Vagina (tissue), 2 donors: ENCODE measurements at places on chromosomes 6 and 20.
A peak's percentile ranks its signal among the peaks of the same experiment; 100 is the strongest.

GRCh38 chr6:89035252-89036101, 45.1 kb upstream of the PNRC1 start:
- peak; percentile 100 for DNase-seq

DNA sequence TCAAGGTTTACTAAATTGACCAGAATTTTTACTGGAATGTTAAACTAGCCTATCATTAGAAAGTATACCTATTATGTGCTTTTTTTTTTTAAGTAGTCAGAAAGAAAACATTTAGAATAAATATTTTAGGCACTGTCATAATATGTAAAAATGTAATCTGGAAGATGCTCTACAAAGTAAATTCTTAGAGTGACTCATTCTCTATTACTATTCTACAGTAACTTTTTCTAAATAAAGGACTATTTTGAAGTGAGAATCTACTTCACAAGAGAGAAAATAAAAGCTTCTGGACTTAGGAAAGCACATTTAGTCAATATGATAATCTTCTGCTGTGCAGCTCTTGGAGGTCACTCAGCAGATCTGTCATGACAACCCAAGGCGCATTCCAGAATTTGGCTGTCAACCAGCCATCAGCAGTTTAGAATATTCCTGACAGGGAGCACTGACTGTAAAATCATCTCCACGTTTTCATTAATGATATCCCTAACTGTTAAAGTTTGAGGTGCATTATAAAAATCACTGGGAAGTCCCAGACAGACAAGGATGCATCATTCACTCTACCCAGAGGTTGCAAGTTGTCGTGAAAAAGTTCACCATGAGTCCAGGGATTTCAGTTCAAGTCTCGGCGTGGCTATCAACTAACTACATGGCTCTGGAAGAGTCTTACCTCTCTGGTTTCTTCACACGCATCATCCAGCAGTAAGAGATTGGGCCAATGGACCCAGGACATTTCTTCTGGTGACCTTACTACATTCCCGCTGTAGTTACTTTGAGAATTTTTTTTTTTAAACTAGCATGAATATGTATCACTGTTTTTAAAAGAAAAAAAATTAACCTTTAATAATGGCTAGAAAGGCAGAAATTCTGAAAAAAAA, 374.9 kb downstream of the GJA1 start:
- no peak for DNase-seq

DNA sequence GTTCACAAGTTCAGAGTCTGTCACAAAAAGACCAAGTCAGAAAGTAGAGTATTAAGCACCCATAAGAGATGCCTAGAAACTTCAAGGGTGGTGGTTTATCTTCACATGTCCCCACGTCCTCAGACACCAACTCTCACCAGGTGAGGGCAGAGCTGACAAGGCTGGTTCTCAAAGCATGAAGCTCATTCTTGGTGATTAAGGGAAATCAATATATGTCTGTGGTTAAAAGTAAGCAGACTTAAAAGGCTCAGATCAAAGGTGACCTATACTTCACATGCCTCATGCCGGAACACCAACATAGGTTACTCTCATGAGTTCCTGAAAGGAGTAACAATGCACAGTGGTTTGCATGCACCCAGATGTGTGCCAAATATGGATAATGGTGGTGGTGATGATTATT, 27.0 kb downstream of the IL17A start:
- DNase-seq: no peak

DNA sequence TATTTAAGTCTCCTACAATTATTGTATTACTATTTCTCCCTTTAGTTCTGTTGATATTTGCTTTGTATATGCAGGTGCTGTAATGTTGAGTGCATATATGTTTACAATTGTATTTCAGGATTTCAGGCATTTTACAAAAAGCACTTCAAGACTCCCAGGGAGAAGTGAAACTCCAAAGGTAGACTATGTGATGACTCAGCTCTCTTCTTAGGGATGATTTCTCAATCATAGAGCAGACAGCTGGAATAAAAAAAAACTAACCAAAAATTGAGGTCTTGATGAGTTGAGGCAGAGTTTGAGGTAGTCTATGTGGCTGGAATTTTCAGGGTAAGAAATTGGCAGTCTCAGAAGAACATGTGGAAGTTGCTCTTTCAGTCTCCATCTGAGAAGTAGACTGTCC, 786.1 kb downstream of the TFAP2A start:
- DNase-seq: no peak

- no peak for DNase-seq
Observed at GRCh38 chr6:37862992-37863391, 43.5 kb downstream of the ZFAND3 start.

DNA sequence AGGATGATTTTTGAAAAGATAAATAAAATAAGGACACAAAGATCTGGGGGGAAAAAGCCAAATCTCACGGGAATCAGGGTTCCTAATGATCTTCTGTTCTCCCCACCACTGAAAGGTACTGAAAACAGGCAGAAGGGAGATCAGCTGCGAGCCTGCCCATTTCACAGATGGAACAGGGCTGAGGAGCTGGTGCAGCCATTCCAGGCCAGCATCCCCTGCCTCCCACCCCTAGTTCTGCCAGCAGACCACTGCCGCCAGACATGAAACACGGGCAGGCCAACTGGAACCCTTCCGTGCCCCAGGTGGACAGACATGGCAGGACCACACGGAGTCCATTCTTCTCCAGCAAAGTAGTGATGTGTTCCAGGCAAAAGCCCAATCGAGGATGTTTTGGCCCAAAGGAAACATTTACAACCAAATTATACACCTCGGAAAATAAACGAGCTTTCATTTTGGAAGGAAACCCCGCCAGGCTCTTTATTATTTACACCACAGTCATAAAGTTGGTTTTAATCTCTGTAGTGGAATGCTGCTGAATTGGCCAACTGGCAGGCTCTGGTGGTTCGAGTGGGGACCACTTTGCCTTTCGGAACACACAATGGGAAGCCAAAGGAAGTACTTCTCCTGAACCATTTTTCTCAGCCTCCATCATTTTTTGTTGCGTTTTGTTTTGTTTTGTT, 28.2 kb downstream of the ISM1 start:
- no peak for DNase-seq

DNA sequence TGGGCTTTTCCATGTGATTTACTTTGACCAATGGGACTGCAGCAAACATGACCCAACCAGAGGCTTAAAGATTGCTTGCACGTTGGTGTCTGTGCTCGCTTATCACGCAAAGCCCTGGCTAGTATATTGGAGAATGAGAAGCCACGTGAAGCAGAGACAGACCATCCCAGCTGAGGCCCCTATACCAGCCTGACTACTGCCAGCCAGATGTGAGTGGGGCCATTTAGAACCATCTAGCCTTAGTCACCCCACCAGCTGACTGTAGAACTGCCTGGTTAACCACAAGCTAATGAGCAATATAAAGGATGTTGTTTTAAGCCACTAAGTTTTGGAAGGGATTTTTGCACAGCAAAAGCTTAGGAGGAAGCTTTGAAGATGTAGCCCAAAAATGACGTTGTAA, 74.5 kb downstream of the MACROD2 start:
- DNase-seq: no peak

DNA sequence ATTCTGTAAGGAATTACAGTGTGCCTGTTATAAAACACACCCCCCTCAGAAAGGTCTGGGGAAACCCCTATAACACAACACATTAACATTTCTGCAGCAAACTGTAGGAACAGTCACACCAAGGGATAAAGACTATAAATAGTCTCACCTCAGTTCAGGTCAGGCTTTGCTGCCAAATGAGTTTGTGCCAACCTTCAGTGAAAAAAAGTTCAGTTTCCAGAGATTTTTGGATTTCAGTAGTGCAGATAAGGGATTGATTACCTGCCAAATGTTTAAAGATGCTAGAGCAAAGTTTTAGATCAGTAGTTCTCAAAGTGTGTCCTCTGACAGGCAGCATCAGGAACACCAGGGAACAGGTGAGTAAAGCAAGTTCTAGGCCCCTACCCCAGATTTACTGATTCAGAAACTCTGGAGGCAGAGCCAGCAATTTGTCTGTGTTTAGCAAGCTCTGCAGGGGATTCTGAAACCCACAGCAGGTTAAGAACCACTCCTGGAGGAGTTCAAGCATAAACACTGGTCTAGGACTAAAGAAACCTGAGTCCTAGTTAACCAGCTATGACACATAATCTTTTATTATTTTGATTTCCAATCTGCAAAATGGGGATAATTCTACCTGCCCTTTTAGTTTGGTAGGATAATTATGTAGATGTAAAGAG, 111.0 kb downstream of the RCAN2 start:
- DNase-seq: no peak

DNA sequence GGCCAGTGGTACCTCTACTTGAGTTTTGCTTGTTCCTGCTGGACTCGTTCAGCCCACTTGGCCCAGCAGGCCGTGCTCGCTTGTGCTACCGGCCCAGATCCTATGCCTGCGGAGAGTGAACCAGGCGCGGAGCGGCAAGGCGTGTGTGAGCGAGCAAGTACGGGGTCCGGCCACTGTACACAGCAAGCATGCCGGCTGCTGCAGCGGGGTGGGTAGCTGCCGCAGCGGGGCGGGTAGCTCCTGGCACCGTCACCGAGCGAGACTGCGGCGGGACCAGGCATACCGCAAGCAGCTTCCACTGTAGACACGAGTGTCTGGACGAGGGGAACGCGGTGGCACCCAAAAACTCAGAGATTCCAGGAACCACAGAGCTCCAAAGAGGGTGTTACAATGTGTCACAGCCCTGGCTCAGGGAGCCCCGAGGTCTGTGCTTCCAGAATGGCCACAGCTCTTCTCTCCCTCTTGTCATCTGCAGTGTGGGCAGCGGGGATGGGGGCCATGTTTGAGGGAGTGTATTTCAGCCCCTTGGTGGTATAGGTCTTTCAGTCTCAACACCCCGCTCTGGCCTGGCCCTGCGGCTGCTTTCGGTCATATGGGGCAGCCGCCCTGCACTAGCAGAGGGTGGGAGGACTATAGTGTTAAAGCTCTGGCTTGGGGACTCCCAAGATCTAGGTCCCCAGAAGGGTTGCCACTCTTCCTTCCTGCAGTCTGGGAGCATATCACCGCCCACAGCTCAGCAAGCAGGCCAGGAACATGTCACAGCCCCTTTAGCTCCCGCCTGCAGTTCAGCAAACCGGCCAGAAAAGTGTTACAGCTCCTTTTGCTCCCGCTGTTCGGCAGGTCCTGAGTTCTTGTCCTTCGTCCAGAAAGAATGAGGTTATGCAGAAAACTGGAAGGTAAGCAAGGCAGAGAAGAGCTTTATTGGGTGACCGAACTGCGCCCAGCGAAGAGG, 6.1 kb upstream of the RWDD1 start:
- DNase-seq: no peak

GRCh38 chr6:105897131-105897530, 189.0 kb upstream of the PRDM1 start:
- no peak for DNase-seq

GRCh38 chr6:24959319-24959718, 23.6 kb upstream of the RIPOR2 start:
- DNase-seq: no peak

DNA sequence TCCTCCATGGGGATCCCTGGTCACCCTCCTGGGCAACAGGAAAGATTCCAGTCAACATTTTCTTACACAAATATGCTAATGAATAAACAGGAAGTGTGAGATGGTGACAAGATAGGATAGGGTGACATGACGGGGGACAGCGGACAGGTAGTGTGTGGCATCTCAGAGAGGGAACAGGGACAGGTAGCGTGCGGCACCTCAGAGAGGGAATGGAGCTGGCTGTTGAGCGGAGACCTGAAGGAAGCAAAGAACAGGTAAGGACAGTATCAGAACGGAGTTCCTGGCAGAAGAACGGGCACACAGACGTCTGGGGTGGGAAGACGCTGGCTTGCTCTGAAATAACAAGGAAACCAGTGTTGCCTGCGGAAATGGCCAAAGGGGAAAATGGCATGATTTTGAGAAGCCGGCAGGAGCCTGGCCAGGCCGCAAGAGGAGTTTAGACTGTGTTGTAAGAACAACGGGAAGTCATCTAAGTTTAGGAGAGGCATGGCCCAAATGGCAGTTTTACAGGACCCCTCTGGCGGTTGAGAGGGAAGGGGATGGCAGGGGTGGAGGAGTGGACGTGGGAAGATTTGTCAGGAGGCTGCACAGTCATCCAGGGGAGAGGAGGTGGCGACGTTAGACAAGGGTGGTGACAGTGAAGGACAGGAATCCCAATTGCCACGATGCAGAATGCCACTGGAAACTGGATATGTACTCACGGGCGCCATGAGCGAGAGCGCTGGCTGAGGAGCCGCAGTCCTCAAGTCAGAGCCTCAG, 111.6 kb downstream of the JPH2 start:
- peak; percentile 89 for DNase-seq

GRCh38 chr6:105676857-105677256, 274.0 kb upstream of the PREP start:
- DNase-seq: no peak

DNA sequence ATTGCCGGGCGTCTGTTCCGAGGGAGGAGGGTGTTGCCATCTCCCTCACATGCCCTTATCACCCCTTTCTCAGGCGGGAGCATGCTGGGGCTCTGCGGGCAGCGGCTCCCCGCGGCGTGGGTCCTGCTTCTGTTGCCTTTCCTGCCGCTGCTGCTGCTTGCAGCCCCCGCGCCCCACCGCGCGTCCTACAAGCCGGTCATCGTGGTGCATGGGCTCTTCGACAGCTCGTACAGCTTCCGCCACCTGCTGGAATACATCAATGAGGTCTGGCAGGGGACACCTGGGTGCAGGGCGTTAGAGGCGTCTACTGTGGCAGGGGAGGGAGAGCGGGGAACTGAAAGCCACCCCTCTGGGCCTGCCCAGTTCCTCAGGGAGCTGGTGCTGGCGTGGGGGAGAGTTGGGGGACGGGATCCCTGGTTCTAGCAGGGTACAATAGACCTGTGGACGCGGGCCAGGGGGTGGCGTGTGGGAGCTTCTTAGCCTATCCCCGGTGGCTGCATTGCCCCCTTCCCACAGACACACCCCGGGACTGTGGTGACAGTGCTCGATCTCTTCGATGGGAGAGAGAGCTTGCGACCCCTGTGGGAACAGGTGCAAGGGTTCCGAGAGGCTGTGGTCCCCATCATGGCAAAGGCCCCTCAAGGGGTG, 697 bp downstream of the PPT2 start:
- no peak for DNase-seq

DNA sequence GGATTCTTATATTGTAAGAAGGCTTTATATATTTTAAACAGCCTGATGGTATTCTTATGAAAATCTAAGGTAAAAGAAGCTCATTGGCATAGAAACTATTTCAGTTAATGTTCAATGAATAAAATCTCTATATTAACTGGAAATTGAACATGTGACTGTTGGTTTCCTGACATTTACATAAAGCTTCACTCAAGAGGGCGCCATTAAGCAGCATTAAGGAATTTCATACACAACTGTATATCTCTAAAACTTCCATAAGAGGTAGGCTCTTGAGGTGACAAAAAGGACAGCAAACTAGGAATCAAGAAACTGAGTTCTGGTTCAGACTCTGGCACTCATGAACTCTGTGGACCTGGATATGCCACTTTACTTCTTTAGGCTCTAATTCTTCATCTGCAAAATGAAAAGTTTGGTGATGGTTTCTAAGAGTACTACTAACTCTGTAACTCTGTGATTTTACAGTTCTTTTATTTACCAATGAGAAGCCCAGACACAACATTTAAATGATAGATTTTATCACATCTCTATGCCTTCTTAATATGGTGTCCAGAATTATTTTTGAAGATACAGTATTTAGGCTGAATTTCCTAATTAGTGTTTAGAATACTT, 147.5 kb downstream of the FLRT3 start:
- no peak for DNase-seq
